Activated T-helper 1 cell treated with anti-CD3 and anti-CD28 coated beads, Interleukin-2, amount 50 U/mL, for 16 hours (primary cell): ENCODE measurements at places on chromosomes 11 and 22.

DNA sequence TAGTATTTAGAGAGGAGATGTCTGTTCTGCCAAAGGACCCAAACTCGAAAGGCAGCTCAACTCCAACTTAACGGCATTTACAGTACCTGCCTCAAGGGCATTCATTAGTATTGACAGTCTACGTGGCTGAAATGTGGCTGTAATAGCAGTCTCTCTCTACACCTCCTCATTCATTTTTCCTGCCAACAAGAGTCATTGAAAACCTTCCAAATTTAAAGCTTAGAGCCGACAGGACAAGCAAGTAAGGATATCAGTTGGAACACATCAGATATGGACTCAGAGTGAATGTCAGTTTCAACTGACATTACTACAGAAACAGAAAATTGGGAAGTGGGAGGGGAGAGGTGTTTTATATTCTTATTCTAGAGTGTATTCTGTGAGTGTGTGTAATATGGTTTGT, 253.1 kb downstream of the CADM1 start:
- DNase-seq: no peak

- no peak for DNase-seq
Measured at GRCh38 chr11:92775003-92775676, 194.3 kb upstream of the MTNR1B start.

DNA sequence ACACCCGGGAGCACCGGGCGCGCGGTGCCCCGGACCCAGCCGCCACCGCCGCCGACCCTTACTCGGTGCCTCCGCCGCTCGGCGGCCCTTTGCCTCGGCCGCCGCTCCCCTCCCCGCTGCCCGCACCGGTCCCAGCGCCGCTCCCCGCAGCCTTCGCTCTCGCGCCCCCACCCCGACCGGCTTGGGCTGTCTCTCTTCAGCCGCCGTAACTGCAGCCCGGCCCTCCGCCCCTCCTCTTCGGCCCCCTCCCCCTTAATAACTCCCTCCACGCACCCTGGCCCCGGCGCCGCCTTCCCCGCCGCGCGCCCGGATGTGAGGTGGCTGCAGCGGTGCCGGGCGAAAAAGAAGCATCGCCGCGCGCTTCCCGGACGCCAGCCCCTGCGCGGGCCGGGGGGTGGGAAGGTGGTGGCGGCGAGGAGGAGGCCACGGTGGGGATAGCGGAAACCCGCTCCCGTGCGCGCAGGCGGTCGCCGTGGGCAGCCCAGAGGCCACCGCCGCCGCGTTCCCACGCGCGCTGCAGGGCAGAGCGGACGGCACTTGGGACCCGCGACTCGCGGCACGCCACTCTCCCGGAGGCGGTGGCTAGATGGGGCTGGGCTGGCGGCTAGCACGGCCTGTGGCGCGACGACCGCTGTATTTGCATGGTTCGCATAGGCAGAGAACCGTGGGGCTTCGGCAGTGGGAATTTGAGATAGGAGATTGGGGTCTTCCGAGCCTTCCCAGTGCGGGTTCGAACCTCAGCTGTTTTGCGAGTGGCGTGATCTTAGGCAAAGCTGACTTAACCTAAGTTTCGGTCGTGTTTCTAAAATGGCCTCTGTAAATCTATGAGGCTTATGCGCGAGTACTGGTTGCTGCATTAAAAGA, at the start of gene EIF4ENIF1:
EIF4ENIF1 (minus strand) TSS at position 211 of the 864 bp plus-strand sequence. CDS start 1,124 bp downstream, outside the sequence.
- peak; percentile 79 for DNase-seq

DNA sequence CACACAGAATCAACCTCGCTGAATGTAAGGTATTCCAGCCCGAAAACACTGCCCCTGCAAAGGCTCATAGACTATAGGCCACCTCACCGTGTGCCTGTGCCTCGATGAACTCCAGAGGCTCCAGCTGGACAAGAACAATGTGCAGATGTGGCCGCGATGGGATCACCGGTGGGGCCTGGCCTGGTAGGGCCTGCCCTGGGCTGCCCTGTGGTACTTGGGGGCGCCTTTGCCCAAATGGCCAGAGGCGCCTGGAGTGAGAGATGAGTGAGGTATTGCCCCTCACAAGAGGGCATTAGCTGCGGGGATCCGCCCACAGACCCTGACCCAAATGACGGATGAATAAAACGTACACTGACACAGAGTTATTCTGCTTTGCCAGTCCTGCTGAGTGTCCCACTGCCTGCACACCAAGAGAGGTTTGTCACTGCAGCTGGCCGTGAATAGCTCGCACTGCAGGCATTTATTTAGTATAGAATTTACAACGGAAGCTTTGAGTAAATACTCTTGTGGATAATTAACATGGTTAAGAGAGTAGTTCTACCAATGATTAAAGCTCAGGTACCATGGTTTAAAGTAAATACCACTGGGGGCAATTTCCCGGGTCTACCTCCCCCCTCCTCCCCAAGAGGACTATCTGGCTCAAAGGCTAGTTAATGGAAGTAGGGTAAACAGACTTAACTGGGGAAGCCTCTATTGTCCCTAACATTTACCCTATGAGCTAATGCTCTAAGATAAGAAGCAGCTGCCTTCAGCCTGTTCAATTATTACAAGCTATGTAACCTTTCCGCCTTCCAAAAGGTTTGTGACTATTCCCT, 101.1 kb upstream of the IGLL5 start:
- no peak for DNase-seq

GRCh38 chr11:10709299-10710086, 15.9 kb upstream of the IRAG1 start:
- DNase-seq: no peak

- DNase-seq: no peak
Measured at GRCh38 chr22:23223569-23224317, 43.4 kb downstream of the BCR start.

DNA sequence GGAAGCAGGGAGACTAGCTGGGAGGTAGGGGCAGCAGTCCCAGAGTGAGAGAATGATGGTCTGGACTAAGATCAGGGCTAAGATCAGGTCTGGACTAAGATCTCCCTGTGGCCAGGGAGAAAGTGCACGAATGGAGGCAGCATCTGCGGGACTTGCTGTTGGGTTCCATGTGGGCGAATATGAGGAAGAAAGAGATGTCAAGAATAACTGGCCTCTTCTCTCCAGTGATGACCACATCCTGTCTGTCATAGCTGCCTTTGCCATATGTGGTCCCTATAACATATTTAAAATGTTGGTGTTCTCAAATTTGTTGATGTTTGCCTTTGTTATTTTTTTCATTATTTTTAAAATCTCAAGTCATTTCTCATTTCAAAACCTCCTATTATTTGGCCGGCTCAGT, 27.4 kb upstream of the CXCR5 start:
- no peak for DNase-seq

DNA sequence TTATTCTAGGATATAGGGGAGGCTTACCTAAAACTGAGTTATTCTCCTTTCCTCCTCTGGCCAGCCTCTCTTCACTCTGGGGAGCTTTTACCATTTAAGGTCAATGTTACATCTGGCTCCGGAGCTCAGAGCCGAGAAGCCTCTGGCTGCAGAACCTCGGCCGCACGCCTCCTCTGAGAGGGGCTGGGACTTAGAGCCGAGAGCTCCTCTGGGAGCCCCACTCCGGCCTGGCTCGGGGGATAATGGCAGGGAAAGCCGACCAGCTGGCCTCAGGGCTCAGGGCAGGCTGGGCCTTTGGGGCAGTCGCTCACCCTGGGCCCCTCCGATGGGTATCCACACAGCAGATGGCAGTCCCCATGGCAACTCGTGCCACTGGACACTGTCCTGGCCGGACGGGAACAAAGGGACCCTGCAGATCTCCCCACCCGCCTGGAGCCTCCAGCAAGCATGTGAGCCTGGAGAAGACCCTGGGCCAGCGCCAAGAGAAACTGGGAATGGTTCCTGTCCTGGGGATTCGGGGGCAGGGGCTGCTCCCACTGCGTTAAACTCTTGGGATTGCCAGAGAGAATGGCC, at the start of gene IRAG1:
IRAG1 (minus strand) TSS at position 247 of the 573 bp plus-strand sequence; CDS start at position 94, 153 bp downstream.
- DNase-seq: no peak

DNA sequence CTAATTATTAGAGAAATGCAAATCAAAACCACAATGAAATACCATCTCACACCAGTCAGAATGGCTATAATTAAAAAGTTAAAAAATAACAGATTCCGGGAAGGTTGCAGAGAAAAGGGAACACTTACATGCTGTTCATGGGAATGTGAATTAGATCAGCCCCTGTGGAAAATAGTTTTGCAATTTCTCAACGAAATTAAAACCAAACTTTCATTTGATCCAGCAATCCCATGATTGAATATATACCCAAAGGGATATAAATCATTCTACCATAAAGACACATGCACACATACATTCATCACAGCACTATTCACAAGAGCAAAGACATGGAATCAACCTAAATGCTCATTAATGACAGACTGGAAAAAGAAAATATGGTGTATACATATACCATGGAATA, 32.5 kb downstream of the NOX4 start:
- no peak for DNase-seq

GRCh38 chr11:1830004-1830321, 4.8 kb upstream of the SYT8 start:
- no peak for DNase-seq

GRCh38 chr11:134607963-134608750, 196.1 kb upstream of the B3GAT1 start:
- no peak for DNase-seq

DNA sequence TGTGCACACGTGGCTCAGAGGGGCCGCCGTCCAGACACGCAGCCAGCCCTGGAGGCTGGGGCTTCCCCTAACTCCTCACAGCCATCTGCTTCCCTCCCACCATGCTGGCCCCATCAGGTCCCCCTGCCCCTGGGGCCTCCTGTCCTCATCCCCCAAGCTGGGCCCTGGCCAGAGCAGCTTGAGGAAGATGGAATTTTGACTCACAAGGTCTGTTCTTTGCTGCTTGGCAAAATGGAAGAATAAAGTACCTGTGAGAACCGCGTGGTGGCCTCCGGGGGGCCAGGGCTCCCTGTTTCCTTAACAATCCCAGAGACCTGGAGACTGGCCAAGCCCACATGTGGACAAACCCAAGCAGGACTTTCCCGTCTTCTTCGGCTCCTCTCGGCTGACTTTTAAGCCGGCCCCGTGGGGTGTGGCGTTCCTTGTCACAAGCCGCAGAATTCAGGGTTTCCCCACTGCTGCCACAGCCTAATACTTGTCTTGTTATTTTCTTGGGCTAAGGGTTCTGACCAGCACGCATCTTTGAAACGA, 872.8 kb downstream of the BRD1 start:
- DNase-seq: no peak

GRCh38 chr11:73317373-73317772, 9.3 kb downstream of the ARHGEF17 start:
- no peak for DNase-seq

DNA sequence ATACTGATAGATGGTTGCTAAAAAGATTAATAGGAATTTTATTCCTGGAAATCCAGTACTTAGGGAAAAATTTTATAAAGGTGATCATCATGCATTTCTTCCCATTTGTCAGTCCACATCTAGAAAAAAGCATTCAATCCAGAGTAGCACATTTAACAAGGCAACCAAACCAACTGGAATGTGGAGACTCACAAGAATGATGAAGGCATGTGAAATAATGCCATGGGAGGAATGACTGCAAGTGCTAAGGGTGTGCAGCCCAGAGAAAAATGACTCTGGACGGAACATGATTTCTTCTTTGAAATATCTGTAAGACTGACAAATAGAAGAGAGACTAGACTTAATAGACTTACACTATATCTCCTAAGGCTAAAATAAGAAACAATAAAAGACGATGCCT, 33.8 kb downstream of the BLID start:
- no peak for DNase-seq

GRCh38 chr11:132357811-132358572, 987.6 kb downstream of the NTM start:
- DNase-seq: no peak

DNA sequence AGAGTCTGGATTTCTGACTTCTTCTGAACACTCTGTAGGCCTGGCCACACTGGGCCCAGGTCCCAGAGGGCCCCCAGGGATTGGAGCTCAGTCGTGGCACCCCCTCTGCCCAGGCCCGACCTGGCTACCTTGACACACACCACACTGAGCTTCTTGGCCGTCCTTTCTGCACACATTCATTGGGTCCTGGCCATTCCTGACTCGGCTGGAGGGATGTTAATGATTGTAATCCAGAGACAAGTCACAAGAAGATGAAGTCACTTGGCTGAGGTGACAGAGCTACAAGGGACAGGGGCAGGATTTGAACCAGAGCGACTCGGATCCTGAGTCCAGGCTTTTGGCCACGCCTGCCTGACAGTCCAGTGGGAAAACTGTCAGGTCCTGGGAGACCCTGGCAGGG, 23.9 kb upstream of the PDGFB start:
- DNase-seq: no peak

- DNase-seq: no peak
Measured at GRCh38 chr11:44943696-44944095, 7.0 kb downstream of the TP53I11 start.

DNA sequence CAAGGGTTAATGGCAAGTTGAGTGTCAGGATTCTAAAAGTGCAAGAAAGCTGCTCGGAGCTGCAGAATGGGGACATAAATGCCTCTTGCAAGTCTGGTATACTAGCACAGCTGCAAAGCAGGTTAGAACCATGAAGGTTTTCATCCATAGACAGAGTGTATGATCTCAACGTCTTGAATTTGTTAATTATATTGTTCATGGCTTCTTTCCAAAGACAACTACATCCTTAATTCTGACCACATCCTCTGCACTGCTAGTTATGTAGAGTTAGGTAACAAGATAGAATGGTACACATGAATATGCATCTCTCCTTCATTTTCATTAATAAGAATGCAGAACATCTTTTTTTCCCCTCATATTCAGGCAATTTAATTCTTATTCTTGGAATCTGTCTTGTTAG, 34.2 kb downstream of the EXPH5 start:
- no peak for DNase-seq
